ENCODE measurements at places on chromosomes 12 and 14. TPM values are rescaled to one million over a fixed set of nuclear protein-coding genes. Genes with fewer than 3 reads are reported as not detected.

DNA sequence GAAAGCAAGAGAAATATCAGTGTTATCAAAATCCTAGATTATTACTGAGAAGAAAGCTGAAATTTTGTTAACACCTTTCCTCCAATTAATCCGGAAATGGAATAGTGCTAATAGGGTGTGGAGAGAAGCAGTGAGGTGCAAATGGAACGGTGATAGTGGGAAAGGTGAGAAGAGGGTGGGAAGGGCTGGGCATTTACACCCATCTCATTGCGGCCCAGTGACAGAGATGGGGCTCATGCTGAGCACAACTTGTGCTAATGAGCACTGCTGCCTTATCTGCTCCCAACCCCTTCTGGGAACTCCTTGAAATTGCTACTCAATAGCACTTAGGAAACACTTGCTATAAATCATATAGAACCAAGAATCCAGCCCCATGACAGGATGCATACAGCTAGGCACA lies 94.4 kb downstream of the PTPRR start:
- DNase-seq = no peak

GRCh38 chr14:24172261-24172860 lies 481 bp downstream of the REC8 start:
- no peak for DNase-seq

DNA sequence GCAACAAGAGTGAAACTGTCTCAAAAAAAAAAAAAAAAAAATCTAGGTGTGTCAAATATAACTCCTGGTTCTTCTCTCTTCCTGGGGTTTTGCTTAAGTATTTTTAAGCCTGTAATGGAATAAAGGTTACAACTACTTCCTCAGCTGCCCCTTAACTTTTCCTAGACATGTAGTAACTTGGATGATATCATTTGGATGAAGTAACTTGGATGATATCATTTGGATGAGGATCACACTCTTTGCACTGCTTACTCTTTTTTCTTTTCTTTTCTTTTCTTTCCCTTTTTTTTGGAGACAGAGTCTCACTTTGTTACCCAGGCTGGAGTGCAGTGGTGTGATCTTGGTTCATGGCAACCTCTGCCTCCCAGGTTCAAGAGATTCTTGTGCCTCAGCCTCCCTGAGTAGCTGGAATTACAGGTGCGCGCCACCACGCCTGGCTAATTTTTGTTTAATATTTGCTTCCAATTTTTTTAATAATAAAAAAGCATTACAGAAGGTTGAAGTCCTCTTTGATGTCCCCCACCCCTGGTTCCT lies 775 bp upstream of the FAM186A start:
- DNase-seq = no peak

Gene IAPP
- total RNA-seq = not detected

DNA sequence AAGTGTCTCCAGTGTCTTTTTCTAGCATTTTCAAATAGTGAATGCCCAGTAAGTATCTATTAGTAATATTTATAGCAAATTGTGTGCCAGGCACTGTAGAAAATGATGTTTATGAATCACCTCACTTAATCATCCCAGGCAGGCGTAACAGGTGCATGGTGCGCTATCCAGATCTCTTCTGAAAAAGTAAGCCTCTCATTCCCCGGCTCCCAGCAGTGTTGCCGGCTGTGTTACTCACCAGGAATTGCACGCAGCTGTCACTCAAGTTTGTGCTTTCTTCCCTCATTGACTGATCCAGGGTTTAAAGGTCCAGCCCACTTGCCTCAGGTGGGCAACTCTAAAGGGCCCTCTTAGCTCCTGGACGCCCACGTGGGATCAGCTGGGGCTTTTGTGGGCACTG lies 173.8 kb upstream of the RASSF8 start:
- DNase-seq = no peak

Gene KRT6C
- not detected for total RNA-seq

GRCh38 chr14:71582705-71583104 lies 349.5 kb upstream of the RGS6 start:
- DNase-seq = no peak

DNA sequence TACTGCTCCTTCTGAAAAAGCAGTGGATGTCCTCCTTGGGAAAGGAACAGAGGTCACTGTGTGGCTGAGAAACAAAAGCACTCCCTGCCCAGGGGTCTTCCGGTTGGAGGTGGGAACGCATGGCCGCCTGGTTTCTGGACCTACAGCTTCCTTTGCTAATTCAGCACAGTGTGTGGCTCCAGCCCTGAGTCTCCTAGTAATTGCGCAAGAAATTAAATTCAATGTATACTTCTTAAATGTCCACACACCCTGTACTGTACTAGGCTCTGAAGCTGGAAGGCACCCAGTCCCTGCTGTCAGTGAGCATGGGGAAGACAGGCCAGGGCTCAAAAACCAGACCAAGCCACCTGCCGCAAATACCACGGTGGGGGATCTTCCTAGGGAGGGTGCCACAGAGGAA lies 13.4 kb downstream of the SLC24A4 start:
- DNase-seq = no peak

Gene IL31
- total RNA-seq = not detected

GRCh38 chr14:102541771-102542170 lies 32.2 kb upstream of the ANKRD9 start:
- DNase-seq = no peak

Gene KRT78
- total RNA-seq = not detected

GRCh38 chr14:72758420-72758819 lies 135.5 kb downstream of the DPF3 start:
- no peak for DNase-seq

GRCh38 chr12:87720967-87721366 lies 308.2 kb downstream of the C12orf50 start:
- DNase-seq = no peak

Gene IQSEC3
- total RNA-seq = 8.1 TPM

Gene TAS2R7
- not detected for total RNA-seq

Gene DPPA3
- not detected for total RNA-seq

DNA sequence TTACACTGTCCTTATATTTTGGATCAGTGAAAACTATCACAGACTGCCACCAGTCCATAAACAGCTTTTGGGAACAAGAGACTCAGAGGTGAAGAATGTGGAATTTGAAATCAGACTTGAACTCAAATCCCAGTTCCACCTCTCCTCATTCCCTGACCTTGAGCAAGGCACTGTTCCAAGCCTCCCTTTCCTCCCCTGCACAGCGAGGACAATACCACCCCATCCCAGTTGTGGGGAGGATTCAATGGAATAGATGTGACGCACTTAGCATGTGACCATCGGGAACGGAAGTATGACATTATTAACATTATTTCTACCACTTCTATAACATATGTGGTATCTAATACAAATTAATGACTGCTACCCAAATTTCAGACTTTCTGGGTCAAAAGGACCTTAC lies 63.5 kb downstream of the DPF3 start:
- peak; percentile 4 for DNase-seq

Gene RNASE7
- 0.39 TPM for total RNA-seq

GRCh38 chr12:68686262-68686594 lies 550 bp upstream of the NUP107 start:
- no peak for DNase-seq

DNA sequence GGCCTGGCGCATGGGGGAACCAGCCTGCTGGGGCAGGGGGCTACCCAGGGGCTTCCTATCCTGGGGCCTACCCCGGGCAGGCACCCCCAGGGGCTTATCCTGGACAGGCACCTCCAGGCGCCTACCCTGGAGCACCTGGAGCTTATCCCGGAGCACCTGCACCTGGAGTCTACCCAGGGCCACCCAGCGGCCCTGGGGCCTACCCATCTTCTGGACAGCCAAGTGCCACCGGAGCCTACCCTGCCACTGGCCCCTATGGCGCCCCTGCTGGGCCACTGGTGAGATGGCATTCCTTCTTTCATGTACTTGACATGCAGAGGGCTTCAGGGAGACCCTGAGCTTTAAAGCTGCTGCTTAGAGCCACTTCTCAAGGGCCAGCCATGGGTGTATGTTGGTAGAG lies 9.0 kb downstream of the LGALS3 start:
- DNase-seq = no peak

Gene ALDH1L2
- total RNA-seq = 21.1 TPM

DNA sequence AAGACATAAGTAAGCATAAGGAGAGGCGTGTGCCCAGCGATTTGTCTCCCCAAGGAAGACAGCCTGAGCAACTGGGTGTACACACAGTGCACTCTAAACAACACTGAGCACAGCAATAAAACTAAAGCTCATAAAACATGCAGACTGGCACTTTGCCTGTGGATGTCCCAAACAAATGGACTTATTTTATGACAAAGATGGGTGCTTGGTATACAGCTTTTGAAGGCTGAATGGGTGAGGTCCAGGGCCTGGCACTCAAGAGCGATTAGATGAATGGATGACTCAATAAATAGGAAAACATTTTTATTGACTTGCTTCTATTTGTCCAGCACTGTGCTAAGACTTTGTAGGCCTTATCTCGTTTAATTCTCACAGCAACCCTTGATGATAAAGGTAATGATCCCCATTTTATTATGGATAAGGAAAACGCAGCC lies 28.5 kb downstream of the LGMN start:
- no peak for DNase-seq

Gene INHBC
- not detected for total RNA-seq

DNA sequence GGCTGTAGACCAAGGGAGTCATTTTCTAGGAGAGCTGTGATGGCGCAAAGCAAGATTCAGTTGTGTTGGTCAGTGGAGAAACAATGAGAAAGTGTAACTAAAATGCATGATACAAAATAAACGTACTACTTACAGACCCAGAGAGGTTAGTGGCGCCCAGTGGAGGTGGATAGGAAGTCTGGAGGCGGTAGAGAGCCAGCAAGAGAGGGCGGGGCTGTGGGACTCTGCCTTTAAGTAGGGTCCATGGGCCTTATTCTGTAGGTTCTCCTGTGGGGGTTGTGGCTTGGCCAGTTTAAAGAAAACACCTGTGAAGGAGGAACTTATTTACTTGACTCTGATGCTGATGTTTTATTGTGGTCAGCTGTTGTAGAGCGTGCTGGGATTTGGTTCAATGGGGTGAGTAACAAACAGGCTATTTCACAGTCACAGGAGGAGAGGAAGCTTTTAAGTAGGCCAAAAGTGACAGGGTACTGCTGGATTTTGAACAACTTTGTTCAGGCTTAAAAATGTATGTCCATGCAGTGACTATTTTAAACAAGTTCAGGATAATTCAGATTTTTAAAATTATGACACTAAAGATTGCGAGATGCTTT lies 1097.7 kb downstream of the TMTC2 start:
- no peak for DNase-seq

- DNase-seq = no peak
Measured at GRCh38 chr14:59175404-59175803, 13.1 kb upstream of the DAAM1 start.

- DNase-seq = no peak
Measured at GRCh38 chr12:45553204-45553603, 176.3 kb upstream of the ARID2 start.

DNA sequence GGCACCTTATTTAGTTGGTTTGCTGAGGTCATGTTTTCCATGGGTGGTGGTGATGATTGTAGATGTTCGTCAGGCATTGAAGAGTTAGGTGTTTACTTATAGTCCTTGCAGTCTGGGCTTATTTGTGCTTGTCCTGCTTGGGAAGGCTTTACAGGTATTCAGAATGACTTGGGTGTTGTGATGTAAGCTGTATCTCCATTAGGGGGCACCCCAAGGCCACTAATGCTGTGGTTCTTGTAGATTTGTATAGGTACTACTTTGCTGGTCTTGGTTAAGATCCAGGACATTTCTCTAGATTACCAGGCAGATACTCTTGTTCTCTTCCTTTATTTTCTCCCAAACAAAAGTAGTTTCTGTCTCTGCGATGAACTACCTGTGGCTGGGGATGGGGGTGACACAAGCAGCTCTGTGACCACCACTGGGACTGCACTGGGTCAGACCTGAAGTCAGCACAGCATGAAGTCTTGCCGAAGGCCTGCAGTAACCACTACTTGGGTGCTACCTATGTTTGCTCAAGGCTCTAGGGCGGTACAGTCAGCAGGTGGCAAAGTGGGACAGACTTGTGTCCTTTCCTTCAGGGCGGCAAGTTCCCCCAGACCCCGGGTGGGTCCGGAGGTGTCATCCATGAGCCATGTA lies 35.8 kb upstream of the FBXO33 start:
- no peak for DNase-seq

DNA sequence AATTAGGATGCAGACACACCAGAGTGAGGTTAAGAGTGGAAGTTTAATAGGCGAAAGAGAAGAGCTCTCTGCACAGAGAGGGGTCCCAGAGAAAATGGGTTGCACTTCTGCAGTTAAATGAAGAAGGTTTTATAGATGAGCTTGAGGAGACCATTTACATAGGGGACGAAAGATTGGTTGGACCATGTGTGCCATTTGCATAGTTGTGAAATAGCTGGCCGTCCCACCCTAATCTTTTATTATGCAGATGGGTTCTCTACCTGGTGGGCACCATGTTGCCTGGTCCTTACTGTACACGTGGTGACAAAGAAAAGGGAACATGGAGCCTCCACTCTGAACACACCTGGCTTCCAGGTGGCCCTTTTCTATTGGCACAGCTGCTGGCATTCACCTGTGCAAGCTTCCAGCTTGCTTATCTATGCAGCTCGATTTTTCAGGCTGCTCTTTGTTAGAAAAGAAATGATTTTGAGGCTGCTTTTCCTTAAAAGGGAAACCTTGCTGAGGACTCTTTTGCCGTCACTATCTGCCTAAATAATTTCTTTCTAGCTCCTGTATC lies 67.1 kb upstream of the SRSF5 start:
- DNase-seq = no peak

- no peak for DNase-seq
Measured at GRCh38 chr12:29521951-29522350, 24.5 kb upstream of the OVCH1 start.

- DNase-seq = no peak
Measured at GRCh38 chr12:56118688-56119357, 757 bp downstream of the ZC3H10 start.

DNA sequence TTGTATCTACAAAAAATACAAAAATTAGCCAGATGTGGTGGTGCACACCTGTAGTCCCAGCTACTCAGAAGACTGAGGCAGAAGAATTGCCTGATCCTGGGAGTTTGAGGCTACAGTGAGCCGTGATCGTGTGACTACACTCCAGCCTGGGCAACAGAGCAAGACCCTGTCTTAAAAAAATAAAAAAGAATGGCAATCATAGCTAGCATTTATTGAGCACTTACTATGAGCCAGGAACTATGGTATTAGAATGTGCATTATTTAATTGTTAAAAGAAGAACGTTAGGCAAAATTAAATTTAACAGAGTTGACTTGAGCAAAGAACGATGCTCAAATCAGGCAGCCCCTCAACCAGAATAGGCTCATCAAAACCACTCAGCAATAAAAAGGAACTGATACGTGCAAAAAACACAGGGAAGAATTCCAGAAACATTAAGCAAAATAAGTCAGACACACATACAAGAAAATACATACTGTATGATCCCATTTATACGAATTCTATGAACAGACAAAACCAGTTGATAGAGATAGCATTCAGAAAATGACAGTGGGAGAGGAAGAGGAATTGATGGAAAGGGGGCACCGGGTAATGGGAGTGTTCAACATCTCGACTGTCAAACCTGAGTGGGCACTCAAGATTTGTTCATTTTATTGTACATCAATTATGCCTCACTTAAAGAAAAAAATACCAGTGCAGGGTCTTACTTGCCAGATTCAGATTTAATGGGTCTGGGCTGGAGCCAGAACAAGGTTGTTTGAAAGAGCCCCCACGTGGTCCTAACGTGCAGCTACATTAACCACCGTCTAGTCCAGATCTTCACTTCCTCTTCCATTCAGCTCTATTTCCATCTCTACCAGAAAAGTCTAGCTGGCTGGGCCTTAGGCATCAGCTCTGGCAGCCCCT lies 8.0 kb downstream of the SCNN1A start:
- DNase-seq = no peak

GRCh38 chr12:109722022-109722720 lies 8.5 kb downstream of the FAM222A start:
- no peak for DNase-seq

Gene SLC38A1
- 15.9 TPM for total RNA-seq

Measured in mesenteric fat pad (tissue), 1 donor.